ENCODE measurements at places on chromosomes 6 and 20.
A peak's percentile ranks its signal among the peaks of the same experiment; 100 is the strongest.

GRCh38 chr6:82705579-82705978 is 342.0 kb downstream of the TPBG start:
- DNase-seq: no peak

DNA sequence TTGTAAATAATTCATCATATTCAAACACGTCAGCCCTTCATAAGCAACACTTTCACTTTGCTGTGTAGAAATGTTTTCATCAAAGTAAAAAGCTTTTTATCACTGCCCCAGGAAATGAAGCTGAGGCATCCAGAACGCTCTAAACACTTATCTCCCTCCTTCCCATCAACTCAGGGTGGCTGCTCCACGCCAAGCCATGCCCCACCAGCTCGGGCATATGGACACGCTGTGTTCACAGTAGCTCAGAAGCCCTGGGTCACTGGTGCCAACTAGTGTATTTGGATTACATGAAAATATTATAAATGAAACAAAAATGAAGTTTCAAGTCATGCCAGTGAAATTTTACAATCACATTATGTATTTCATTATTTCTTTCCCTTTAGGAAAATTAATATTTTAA is 10.3 kb downstream of the PDE10A start:
- DNase-seq: no peak

- DNase-seq: peak; percentile 67
These were observed 809 bp upstream of the NOL7 start for GRCh38 chr6:13614126-13614925.

- DNase-seq: no peak
These were observed 262.1 kb upstream of the ADGRB3 start for GRCh38 chr6:68372991-68373390.

DNA sequence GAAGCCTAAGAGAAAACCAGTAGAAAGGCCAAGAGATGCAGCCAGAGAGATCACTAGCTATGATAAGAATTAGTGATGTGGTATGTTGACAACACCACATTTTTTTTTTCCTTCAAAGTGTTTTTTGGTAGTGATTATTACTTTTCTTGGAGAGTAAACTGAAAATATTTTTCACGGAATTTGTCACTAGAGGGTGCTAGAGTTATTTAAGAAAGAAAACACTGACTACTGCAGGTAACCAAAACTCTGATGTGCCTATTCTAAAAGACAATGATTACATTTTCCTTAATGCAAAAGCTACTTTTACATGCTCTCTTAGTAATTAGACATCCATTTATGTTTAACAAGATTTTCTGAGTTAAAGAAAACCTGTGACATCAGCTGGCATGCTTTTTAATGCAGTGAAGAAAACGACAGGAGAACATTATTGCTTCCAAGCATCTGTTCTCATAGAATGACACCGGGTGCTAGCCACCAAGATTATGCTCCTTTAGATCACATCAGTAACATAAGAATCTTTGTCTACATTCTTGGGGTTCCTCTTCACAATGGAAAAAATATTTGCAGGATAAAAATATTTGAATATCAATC is 28.8 kb downstream of the RWDD2A start:
- DNase-seq: peak; percentile 67

DNA sequence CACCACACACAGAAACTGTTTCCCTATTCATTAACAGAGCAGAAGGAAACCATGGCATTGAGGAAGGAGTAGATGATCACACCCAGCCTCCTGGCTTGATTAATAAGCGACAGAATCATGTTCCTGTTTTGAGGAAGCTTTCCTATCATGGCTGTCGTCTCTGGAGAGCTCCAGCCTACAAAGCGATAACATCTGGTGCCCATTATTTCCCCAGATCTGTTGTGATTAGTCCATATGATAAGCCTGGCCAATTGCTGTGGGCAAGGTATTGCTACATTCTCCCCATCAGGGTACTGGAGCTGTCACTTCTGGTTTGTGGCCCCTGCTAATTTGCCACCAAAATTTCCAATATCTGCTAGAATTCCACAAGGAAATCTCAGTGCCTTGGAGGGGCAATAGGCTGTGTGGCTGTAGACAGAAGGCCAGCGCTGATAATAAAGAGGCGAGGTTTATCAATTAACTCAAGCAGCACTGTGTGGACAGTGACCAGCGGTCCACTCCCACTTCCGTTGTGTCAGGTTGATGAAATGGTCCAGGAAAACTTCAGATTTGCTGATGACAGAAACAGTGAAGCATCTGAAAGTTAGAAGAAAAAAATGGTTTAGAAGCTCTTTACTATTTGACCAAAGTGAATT is 66.4 kb downstream of the OLIG3 start:
- DNase-seq: no peak

DNA sequence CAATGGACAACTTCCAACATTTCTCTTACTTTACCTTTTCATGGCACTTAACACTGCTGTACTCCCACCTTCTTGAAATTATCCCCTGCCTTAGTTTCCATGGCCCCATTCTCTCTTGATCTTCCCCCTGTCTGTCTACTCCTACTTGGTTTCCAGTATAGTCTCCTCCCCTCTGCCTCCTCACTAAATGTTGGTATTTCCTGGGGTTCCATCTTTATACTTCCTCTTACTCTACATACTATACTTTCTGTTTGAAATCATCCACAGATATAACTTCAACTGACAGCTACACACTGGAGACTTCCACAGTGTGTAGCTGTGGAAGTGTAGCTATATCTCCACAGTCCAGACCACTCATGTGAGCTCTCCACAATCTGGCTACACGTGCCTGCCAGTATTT is 13.5 kb downstream of the ZHX3 start:
- no peak for DNase-seq

GRCh38 chr20:24731312-24731711 is 217.8 kb upstream of the CST7 start:
- no peak for DNase-seq

GRCh38 chr6:43185391-43185985 is 3.5 kb downstream of the CUL9 start:
- no peak for DNase-seq

DNA sequence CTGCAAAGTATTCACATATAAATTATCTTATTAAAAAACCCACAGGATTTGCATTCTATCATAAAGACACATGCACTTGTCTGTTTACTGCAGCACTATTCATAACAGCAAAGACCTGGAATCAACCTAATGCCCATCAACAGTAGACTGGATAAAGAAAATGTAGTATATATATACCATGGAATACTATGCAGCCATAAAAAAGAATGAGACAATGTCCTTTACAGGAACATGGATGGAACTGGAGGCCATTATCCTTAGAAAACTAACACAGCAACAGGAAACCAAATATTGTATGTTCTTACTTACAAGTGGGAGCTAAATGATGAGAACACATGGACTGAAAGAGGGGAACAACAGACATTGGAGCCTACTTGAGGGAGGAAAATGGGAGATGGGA is 97.0 kb downstream of the FAM217A start:
- DNase-seq: no peak

- DNase-seq: no peak
These were observed 6.7 kb downstream of the KCNK15 start for GRCh38 chr20:44752099-44752931.

DNA sequence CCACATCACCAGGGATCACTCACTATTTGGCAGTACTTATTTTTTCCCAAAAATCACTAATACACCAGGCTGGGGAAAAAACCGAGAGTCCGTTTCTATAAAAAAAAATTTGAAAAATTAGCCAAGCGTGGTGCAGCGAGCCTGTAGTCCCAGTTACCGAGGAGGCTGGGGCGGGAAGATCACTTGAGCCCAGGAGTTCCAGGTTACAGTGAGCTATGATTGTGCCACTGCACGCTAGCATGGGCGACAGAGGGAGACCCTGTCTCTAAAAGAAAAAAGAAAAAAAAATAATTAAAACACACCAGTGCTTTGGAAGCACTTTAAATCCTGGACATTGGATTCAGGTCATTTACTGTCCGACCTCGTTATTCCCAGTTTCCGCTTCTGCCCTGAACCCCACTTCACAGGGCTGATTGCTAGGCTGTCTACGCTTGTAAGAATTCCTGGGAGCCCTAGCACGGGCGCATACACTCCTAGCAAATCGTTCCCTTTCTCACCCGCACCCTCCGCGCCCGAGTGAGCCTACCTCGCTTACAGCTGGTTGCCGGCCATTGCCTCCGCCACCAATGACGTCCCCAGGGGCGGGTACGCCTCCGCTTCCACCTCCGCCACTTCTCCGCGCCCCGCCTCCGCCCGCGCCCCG is at the start of gene TPMT:
TPMT (minus strand) TSS at position 571 of the 643 bp plus-strand sequence. CDS start 5,950 bp downstream, outside the sequence.
- no peak for DNase-seq

GRCh38 chr6:41652866-41653652 is 14.8 kb downstream of the MDFI start:
- DNase-seq: no peak

DNA sequence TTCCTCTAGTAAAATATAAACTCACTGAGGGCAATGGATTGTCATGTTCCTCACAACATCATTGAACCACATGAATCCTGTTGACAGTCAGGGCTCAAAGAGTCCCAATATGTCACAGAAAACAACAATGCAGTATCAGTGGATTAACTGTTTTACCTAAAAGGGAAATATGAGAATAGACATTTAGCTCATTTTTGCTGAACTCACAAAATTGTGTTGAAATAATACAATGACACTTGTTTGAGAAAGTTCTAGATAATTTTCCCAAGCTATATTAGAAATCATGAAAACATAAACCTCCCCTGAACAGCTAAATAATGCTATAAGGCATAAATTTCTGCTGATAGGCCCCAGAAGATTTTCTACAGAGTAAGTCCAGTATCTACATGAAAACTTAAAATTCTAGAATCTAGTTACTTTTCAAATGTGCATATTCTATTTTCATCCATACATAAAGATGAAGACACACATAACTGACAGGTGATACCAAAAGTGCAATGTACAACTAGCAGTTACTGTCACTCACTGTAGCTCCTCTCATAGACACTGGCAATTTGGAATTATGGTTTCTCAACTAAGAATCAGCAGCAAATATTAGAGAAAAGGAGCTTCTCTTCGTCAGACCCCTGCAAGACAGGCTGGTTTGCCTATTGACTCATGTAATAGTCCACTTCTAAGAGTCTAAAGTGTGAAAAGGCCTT is 269.9 kb downstream of the PTPRK start:
- DNase-seq: no peak

DNA sequence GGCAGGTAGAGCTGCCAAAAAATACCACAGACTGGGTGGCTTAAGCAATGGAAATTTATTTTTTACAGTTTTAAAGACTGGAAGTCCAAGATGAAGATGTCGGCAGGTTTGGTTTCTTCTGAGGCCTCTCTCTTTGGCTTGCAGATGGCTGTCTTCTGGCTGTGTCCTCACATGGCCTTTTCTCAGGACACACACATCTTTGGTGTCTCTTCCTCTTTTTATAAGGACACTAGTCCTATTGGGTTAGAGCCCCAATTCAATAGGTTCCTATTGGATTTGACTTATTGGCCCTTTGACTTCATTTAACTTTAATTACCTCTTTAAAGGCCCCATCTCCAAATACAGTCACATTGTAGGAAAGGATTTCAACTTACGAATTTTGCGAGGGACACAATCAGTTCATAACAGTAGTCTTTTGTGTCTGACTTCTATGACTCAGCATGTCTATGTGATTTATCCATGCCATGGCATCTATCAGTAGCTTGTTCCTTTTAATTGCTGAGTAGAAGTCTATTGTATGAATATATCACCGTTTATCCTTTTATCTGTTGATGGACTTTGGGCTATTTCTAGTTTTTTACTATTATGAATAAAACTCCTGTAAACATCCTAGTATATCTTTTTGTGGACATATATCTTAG is 11.0 kb upstream of the TCP11 start:
- DNase-seq: no peak

- no peak for DNase-seq
These were observed 15.5 kb downstream of the PPIL6 start for GRCh38 chr6:109424946-109425345.

DNA sequence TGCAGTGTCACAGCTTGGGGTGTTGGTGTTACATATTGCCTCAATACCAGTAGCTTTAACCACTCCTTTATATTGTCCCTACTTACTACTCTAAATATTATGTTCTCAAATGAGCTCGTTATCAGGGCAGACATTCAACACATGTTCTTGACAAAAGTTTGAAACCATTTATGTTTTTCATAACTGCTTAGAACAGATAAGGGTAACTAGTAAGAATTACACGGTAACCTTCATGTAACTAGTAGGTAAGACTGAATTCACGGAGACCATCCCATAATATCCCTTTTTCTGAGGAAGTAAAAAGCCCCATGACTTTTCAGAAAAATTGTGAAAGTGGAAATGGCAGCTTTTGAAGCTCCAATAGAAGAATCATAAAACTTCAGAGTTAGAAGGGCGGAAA is 59.6 kb upstream of the CENPW start:
- no peak for DNase-seq

DNA sequence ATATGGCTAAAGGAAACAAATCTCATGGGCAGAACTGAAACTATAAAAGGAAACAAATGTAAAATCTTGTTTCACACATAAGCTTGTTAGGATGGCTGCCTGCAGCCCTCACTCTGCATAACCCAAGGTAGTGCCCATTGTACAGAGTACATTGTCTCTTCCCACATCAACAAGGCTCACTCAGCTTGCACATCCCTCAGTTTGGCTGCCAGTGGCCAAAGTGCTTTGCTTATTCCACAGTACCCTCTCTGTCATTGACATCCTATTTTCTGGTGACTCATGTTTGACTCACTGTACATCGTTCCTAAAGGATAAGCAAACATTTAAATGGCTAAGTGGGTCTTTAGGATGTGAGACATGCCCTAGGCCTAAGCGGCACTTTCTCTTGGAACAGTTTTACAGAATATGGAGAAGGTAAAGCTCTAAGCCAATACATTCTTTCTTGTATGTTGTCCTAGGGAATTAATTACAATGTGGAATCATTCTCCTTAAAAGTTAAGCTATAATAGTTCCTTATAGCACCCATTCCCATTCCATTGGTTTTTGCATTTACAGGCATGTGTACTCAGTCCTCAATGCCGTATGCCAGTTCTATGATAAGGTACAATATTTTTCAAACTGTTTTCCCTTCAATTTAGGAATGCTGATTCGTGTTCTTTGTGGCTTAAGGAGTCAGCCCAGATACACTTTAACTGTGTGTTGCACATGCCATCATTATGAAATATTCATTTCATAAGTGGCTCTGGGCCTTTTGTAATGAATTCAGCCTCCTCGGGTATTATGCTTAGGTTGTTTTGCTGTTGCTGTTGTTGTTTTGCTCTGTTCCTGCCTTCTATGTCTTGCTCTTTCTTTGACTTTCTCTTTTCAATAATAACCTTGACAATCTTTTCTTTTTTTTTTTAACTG is 5.5 kb downstream of the ANKEF1 start:
- no peak for DNase-seq

DNA sequence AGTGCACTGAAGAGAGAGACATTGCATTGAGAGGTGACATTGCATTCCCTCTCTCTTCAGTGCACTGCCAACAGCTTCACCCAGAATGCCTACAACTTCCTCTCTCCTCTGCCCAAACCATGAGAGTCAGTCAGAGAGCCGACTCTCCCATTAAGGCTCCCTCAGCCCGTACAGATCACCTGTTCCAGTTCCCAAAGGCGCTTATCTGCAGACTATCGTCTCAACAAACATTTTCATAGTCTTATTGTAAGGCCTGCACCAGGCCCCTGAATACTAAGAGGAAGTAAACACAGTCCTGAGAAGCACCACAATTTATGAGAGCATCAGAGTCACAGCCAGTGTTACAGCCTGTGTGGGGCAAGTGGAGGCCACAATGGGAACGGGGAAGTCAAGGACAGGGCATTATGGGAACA is 53.7 kb downstream of the GFOD1 start:
- no peak for DNase-seq

Measured in cardiac muscle cell (in vitro differentiated cells and primary cell).